ENCODE measurements at places on chromosomes 4 and X. TPM values are rescaled to one million over a fixed set of nuclear protein-coding genes. Genes with fewer than 3 reads are reported as not detected.

ANKRD50 gene
- 12.3 TPM for total RNA-seq

GRCh38 chrX:17183566-17183965 lies 191.4 kb upstream of the NHS start:
- no peak for ATAC-seq

DNA sequence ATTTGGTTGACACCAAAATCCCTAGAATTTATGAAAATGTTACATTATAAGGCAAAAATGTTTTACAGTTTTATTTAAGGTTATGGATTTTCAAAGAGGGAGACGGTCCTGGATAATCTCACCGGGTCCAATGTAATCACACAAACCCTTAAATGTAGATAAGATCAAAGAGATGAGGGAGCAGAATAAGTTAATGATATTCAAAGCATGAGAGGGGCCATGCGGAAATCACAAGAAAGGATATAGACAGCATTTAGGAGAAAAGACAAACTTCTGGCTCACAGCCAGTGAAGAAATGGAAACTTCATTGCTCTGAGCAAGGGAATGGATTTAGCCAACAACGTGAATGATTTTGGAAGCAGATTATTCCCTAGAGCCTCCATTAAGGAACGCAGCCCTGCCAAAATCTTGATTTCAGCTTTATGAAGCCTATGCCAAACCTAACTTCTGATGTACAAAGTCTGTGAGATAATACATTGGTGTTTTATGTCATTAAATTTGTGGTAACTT lies 684.4 kb upstream of the GNPDA2 start:
- ATAC-seq = no peak

GRCh38 chrX:38870361-38870895 lies 69.2 kb downstream of the MID1IP1 start:
- no peak for ATAC-seq

DNA sequence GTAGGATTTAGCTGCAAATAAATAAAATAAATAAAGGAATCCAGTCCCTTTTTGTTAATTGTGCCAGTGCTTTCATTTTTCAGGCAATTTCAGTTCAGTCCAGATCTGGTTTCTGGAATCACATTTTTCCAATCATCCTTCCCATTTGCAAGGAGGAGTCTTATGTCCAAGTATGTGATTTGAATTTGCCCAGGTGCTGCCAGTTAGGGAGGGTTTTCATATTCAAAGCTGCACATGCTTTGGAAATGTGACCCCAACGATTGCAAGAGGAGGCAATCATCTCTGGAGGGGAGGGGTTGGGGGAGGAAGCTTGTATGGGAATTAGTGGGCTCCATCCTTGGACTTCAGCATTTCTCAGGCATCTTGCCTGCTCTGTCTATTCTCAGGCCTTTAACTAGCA lies 4.4 kb downstream of the PLAC1 start:
- ATAC-seq = no peak

SNX12 gene
- total RNA-seq = 52.9 TPM

GRCh38 chr4:17218786-17219185 lies 293.1 kb downstream of the QDPR start:
- no peak for ATAC-seq

- no peak for ATAC-seq
Measured at GRCh38 chrX:124651031-124651430, 304.7 kb downstream of the SH2D1A start.
